Mesendoderm (in vitro differentiated cells): ENCODE measurements at places on chromosomes 3 and 15.

GRCh38 chr3:170560296-170560695 is 25.6 kb downstream of the SLC7A14 start:
- no peak for DNase-seq

- no peak for DNase-seq
Observed at GRCh38 chr15:58019503-58020376, 45.8 kb downstream of the ALDH1A2 start.

DNA sequence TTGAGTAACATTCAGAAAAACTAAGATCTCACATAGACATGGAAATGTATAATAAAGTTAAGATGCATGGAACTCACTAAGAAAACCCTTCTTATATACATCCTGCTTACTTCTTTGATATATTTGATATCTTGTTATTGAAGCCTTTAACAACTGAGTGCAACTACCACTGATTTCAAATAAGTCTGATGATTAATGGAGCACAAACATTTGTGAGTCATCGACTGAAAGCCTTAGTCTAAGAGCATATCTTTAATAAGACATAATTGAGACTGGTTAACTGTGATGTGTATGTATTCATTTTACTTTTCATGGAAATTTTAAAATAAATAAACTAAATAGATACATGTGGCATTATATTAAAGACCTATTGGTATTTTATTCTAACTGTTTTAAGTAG is 740.5 kb downstream of the EPHA3 start:
- no peak for DNase-seq

DNA sequence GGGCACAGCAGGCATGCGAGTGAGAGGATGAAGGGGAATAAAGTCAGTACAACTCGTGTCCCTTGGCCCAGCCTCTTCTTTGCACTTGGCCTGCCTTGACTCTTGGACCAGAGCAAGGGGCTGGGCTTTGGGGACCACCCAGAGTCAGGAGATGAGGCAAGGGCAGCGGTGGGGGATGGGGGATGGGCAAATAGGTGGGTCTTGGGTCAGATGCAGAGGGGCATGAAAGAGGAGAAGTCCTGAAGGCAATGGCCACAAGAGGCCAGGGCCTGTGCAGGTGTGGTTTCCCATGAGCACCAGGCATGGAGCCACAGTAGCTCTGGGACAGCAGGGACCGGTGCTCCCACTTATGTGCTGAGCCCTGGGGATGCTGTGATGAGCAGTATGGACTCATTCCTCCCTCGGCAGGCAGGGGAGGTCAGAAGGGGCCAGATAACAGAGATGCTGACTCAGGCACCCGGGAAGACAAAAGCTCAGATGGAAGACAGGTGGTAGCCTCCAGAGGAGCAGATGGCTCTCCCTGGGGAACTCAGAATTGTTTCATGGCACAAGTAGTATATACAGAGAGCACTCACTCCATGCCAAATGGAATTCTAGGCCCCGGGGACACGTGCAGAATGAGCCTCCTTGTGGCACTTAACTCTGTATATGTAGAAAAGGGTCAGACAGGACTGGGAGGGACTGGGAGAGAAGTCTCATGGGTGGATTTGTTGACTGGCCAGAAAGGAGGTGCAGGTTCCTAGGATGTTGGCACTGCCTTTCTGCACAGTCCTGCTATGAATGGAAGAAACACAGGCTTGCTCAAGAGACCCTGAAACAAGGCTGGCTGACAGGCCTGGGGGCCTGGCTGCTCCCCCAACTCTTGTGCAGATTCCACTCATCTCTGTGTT is 14.3 kb downstream of the ZBTB47 start:
- DNase-seq: no peak

- no peak for DNase-seq
Observed at GRCh38 chr3:131360191-131360755, 21.3 kb upstream of the NUDT16 start.

- DNase-seq: no peak
Observed at GRCh38 chr3:51703068-51703760, 3.7 kb upstream of the GRM2 start.

- no peak for DNase-seq
Observed at GRCh38 chr3:109863701-109864100, 526.4 kb upstream of the DPPA4 start.

DNA sequence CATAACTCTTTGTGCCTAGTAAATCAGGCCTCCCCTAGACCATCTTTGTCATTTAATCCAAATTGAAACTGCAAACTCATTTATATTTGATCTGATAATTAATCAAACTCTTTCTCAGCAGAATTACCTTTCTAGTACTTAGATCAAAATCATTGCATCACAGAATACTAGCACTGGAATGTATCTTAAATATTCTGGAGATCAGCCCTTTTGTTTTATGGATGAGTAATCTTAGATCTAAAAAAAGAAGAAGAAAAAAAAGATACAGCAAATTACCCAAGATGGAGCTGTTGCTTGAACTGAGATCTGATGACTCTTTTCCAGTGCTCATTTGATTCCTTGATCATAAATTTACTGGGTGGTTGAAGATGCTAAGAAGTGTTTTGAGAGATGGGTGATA is 47.9 kb downstream of the NAALADL2 start:
- DNase-seq: no peak

- DNase-seq: peak; percentile 10
Observed at GRCh38 chr3:138396752-138397410, 37.5 kb upstream of the ESYT3 start.

GRCh38 chr3:181756645-181757297 is 45.0 kb downstream of the SOX2 start:
- peak; percentile 28 for DNase-seq

DNA sequence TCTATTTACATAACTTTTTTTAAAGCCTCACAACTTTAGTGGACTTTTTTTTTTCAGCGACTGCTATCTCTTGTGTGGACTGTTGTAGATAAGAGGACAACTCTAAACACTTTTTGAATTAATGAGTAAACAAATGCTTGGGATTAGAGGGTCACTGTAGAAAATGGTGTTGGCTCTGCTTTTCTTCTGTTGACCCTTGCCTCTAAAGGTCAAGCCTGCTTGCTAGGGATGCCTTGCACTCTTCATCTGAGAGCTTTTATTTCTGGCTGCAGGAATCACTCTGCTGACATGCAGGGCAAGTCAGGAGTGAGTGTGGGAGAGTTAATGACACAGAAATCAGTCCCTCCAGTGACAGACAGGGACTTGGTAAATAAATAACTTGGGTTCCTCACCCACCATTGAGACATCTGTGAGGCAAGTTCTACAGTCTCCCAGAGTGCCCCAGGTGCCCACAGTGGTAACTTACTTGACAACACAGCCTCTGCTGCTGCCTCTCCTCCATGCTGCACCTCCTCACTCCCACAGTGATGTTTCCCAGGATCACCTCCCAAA is 390.1 kb downstream of the IL20RB start:
- DNase-seq: peak; percentile 11

DNA sequence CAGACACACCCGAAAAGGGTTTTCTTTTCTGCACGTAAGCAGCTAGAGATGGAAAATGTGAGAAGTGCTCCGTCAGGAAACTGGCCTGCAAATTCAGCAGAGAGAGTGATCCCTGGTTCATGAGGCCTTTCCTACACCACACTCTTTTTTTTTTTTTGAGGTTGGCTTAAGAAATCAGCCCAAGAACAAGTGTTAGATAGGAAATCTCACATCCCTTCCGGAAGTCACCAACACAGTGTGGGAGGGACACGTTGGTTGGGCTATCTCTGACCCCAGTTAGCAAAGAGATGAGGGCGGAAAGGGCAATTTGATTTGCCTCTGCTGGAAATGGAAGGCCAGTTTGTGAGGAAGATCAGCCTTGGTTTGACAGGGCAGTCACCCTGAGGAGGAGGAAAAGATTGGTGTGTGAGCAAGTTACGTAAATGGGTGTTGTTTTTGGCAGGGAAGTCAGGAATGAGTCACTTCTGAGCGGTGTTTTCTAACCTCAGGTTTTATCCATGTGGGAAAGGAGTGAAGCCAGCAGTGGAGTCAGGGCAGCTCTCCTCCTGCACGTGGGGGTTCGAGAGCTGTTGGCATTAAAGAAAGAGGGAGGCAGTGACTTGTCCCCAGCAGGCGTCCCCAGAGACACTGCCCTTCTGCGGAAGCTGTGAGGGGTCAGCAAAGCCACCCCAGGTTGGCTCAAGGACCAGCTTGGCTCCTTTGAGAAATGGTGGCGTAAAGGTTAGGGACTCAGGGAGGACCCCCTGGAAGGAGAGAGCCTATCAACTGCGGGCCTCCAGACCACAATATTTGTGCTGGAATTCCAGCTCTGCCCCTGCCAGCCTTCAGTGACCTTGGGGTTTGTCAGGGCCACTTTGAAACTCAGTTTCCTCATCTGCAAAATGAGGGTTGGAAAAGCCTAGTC is 237.6 kb upstream of the BHLHE40 start:
- DNase-seq: peak; percentile 26

DNA sequence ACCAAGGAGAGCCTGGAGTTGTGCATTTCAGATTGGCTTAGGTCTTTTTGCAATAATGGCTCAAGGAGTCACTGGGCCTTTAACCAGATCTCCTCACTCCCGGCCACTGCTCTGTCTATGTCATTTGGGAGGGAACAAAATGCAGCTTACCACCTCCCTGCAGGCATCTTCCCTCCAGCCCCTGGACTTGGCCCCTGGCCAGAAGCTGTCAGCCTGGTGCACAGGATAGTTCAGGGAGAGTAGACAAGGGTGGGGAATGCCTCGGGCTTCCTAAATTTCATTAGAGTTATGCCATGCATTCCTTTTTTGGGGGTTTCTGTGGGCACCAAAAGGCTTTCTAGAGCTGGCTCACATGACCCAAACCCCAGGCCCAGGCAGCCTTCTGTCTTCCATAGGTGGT is 70.2 kb upstream of the HRH1 start:
- DNase-seq: no peak

GRCh38 chr3:157030712-157031111 is 129.2 kb downstream of the CCNL1 start:
- no peak for DNase-seq
